Iris pigment epithelial cell (primary cell): ENCODE measurements at places on chromosomes 2 and 18.
A peak's percentile ranks its signal among the peaks of the same experiment; 100 is the strongest.

DNA sequence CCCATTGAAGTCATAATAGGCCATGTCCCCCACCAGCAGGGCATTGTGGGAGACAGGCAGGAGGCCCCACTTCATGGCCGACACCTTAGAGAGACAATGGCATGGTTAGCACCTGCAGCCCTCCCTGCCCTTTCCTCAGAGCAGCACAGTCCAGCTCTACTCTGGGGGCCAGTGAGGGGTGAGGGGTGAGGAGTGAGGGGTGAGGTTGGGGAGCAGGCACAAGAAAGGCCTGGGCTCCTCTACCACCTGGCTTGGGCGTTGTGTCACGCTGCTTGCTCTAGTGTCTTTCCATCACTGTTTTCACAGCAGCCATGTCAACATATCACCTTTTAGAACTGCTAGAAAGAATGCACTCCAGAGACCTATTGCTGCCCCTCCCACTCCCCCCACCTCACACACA is 77.2 kb downstream of the ADD2 start:
- no peak for DNase-seq

DNA sequence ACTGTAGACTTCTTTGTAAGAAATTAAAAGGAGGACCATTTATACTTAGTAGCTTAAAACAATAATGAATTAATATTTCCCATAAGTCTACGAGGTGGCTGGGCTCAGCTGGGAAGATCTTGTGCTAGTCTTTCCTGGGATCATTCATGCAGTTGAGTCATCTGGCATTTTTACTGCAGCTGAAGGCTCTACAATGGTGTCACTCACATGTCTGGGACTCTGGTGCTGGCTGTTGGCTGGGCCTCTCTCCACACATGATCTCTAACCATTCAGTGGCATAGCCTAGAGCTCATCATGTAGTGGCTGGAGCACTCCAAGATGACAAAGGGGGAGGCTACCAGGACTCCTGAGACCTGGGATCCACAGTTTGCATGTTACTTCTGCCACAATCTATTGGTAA is 35.5 kb downstream of the CLASP1 start:
- peak; percentile 17 for DNase-seq

DNA sequence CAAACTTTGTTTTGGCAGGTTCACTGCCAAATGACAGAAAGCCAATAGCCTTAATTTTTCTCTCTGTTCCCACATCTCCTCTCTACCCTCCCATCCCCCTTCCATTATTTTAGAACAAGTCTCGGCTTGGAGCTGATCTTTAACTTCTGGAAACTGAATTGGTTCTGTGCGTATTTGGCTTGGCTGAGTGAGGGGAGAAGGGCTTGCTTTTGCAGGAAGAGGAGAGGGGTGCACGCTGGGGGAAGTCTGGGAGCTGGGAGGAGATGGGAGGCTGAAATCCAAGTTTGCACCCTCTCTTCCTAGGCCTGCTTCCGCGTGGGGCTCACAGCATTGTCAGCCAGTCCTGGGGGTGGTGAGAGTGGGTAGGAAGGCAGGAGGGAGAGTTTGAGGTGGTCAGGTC is 176.1 kb upstream of the SPRED2 start:
- DNase-seq, result no peak

- no peak for DNase-seq
Measured at GRCh38 chr2:226835420-226835795, 446 bp upstream of the RHBDD1 start.

- peak; percentile 65 for DNase-seq
Measured at GRCh38 chr2:109545828-109546713, 67.7 kb downstream of the SEPTIN10 start.

DNA sequence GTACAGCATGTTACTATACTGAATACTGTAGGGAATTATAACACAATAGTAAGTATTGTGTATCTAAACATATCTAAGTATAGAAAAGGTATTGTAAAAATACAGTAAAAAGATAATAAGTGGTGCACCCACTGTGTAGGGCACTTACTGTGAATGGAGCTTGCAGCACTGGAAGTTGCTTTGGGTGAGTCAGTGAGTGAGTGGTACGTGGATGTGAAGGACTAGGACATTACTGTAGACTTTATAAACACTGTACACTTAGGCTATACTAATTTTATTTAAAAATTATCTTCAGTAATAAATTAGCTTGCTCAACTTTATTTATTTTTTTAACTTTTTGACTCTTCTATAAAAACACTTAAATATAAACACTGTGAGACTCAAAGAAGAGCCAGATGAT is 82.6 kb downstream of the MTA3 start:
- DNase-seq, result peak; percentile 59

DNA sequence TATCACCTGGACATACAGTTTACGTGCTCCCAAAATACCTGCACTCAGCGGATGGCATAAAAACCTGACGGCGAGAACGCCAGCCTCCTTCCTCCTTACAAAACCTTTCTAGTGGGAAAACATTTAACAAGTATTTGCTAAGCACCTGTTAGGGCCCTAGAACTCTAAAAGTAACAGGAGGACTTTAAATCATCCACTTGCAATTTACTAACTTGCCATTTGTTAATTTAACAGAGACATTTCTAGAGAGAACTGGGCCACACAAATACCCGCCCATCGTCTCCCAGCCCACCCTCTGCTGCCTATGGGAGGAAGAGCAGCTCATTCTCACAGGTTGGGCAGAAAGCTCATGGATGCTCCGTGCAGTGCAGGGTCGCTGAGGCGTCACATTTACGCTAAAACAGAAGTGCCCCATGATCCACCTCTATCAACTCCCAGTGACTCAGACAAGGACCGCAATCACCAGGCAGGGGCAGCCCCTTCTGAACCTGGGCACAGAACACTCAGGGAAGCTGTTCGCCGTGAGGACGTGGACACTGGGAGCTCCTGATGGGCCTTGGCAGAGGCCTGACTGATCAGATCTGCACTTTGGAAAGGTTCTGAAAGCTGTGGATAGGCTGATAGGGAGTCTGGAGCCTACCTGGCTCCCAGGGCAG is 106.9 kb downstream of the HDAC4 start:
- DNase-seq, result no peak

DNA sequence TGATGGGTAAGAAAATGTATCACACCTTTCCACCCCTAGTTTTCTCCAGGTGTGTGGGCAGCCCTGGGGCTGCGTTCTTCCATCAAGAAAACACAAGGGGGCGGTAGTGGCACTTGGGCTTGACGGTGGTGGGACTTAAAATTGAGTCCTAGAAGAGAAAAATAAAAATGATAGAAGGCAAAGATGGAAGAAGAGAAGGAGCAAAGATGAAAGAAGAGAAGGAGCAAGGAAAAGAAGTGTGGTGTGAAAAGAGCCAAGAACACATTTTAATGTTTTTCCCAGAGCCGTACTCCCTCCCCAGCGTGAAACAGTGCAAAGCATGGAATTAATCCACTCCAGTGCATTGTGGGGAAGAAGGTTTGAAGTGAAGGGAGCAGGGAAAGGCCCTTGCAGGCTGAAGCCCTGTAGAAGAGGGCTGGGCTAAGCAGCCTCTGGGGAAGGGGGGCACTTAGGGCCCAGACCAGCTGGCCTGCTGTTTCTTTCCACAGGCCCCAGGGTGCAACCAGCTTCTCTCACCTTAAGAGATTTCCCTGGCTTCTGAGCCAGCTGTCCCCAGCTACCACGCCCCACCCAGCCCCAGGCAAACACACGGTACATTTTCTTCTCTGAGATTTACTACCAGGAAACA is 256.8 kb downstream of the RNF152 start:
- DNase-seq, result peak; percentile 57

DNA sequence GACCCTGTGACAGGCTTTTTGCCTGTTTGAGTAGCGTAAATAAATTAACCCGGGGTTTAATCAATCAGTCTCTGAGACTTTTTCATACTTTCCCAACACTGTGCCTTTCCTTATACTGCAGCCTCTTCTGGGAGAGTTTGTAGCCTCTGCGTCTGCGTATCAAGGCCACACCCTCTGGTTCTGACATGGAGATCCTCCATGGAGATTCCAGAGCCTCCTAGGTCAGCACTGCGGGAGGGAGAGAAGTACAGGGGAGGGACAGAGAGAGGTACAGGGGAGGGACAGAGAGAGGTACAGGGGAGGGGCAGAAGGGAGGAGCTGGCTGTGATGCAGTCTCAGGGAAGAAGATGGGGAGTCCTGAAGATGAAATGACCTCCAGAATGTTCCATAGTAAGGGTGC is 166.0 kb downstream of the ARL4C start:
- DNase-seq, result no peak

DNA sequence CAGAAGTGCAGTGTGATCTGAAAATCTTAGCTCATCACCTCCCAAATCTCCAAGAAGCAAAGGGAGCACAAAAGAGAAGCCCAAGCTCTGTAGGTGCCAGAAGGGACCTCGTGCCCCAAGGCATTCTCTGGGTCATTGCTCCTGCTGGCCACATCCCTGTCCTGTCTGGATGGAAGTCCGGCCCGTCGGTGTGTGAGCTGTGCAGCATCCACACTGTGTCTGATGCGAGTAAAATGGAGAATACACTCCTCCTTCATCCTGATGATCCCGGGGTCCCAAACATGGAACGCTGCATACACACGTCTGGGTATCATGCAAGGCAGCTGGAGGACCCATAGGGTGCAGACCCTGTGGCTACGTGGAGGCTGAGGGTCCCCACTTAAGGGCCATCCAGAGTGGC is 851.4 kb downstream of the GALR1 start:
- DNase-seq, result no peak

GRCh38 chr18:2970344-2970743 is 42.6 kb downstream of the LPIN2 start:
- DNase-seq, result no peak

GRCh38 chr2:62933398-62933917 is 117.2 kb upstream of the OTX1 start:
- DNase-seq, result no peak

DNA sequence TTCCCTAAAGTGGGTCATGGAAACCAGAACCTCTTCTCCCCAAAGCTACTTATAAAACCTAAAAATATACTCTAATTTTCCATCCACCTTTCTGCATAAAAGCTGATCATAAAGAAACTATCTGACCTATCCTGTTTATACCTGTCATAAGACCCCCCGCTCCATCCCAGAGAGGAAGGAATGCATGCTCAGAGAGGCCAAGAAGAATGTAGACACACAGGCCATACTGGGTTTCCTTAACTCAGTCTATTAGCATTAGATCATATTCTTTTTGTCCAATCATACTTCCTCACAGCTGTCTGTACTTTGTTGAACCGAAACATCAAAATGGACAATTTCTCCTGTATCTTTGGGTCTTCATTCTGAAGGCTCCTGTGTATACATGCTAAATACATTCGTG is 52.3 kb downstream of the B3GNT2 start:
- no peak for DNase-seq

- no peak for DNase-seq
Measured at GRCh38 chr2:209523867-209524266, 100.0 kb downstream of the MAP2 start.

GRCh38 chr18:23049698-23050373 is 85.4 kb upstream of the CABLES1 start:
- DNase-seq, result no peak

GRCh38 chr18:13216711-13217465 is 1.7 kb upstream of the LDLRAD4 start:
- DNase-seq, result no peak

DNA sequence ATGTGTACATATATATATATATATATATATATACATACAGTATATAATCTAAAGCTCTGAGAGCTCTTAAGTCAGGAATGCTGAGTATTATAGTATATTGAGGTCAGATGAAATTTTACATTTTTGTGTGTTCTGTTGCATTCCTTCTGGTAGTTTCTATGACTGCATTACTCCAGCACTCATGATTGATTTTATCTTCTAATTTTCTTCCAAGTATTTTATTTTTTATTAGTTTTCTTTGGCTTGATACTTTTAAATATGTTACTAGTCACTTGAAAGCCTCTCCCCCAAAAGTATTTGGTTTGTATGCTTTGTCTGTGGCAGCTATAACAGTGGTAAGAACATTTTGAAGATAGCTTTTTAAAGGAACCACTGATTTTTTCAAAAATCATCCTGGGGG is 25.0 kb downstream of the METTL21A start:
- DNase-seq, result peak; percentile 62

- no peak for DNase-seq
Measured at GRCh38 chr2:86610871-86611270, 12.8 kb downstream of the RNF103 start.

DNA sequence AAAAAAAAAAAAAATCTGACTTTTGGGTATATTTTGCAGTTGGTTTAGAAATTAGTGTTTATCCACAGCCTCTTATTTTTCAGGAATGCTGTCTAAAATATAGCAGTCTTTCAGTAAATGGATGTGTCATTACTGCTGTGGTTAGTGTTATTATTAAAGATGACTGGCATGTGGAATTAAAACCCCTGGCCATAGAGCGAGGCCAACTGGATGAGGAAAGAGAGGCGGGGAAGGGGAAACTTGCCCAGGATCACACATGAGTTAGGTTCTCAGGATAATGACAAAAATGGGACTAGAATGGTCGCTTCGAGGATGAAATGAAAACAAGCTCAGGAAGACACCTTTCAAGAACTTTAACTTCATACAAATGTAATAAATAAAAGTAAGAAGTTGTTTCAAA is 57.4 kb upstream of the APCDD1 start:
- DNase-seq, result no peak

DNA sequence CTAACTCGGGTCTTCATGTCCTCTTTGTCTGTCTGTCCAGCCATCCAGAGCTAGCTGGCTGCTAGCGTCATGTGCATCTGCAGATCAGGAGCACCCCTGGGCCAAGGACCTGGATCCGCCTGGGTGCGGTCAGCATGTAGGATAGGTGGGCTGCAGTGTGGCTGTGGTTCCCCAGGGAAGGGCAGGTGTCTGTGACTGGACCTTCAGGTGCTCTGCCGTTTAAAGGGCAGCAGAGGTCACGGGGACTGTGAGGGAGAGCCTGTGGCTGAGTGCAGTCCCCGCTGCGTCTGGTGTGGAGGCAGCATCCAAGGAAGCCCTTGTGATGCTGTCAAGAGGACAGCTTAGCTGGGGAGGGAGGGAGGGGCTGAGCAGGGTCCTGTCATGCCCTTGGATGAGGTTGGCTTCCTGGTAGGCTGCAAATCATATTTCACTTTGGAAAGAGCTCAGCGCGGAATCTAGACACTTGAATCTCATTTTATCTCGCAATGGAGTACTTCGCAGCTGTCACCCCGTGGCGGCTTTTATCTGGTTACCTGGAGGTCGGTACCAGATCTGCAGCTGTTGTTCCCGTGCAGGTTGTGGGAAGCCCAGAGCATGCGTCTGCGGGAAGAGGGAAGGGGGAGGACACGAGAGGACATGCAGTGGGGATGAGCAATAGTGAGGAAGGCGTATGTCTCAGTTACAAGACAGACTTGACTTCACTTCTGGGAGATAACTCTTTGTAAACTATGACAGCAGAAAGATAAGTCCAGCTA is 5.9 kb upstream of the RALB start:
- DNase-seq, result no peak

DNA sequence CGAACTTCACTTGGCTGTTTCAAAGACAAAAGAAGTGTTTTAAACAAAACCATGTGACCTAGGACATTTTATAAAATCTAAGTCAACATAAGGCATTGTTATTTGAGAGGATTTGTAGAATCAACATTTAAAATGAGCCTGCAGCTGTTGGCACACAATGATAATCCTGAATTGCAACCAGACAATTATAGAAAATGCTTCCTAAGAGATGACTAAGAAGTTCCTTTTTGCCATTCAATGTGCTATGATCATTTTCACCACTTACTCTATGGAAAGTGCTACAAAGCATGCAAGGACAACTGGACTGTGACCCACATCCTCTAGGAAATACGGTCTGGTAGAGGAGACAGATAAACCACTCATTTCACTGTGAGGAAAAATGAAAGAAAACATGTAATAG is 246.4 kb downstream of the CDH20 start:
- no peak for DNase-seq
